ENCODE measurements at places on chromosomes 5 and 9.

GRCh38 chr9:129131300-129132145 lies 20.3 kb downstream of the PTPA start:
- DNase-seq: peak; percentile 69

DNA sequence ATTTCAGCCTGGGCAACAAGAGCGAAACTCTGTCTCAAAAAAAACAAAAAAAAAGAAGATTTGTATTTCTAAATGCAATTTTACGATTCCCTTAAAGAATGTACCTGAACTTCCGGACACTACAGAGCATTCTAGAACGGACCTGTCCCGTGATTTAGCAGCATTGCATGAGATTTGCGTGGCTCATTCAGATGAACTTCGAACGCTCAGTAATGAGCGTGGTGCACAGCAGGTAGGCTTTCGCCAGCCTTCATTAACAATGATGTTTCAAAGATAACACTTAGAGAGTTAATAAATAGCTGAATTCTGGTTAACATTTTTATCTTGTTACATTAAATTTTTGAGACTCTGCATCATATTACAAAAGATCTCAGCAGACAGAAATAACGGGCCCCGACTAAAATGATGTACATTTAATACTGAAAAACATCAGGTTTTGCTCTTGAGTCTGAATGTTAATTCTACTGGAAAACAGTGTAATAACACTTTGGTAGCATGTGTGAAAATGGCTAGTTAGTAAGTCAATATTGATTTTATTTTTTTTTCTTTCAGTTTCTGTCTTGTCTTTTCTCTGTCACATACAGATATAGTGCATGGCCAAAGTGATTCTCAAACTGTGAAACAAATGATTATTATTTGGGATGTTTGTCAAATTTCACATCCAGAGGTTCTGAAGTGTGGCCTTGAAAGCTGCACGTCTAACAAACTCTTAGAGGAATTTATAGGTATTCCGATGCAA lies 23.3 kb downstream of the CCNH start:
- no peak for DNase-seq

DNA sequence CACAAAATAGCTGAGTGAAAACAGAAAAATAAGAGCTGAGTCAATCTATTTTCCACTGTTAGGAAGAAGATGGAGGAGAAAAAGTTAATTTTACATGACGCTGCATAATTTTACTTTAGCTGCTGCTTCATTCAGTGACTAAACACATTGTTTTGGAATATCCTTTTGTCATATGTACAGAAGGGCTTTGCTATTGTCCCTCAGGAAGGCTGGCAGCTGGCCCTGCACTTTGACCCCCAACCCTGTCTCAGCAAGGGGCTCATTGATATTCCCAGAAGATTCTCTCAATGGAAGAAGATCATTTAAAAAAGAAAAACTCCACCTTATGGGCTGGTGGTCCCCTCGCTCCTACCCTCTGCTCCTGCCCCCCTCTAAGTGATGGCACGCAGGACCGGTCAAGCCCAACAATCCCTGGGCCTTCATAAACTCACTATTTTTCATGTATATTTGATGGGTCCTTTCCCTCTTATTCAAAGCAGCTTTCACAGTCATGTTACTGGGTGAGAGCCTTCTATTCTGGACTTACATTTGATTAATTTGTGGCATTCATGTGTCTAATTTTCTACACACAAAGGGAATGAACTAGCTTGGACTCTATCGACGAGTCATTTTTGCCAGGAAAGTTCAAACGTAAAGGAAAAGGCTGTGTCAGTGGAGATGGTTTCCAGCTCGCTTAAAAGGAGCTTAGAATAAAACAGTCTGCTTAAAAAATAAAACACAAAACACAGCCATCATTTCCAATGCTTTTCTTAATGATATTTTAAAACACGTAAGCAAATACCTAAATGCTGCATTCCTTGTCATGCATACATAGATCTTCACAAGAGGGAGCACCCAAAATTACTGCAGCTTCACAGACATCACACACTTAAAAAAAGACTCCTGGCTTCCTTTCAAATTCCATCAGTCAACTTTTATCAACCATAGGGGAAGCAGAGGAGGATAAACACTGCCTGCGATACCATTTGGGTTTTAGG lies 104.7 kb downstream of the EFNA5 start:
- no peak for DNase-seq

GRCh38 chr5:130975847-130976246 lies 189.2 kb downstream of the HINT1 start:
- no peak for DNase-seq

DNA sequence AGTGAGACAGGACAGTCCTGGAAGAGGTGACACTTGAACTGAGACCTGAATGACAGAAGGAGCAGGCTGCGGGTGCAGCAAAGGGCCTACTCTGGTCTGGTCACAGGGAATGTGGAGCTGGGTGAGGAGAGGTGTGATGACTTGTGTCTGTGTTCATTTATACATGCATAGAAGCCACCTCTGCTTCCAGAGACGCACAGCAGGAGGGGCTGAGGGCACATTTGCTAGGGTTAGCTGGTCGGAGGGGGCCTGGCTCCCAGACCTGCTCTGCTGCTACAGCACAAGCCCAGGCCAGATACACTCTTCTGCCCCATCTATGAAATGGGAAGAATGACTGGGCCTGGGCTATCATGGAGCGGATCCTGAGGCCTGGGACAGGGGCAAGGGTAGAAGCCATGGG lies 15.6 kb downstream of the UNC5A start:
- no peak for DNase-seq

- no peak for DNase-seq
Measured at GRCh38 chr5:57721226-57721625, 238.6 kb upstream of the ACTBL2 start.

DNA sequence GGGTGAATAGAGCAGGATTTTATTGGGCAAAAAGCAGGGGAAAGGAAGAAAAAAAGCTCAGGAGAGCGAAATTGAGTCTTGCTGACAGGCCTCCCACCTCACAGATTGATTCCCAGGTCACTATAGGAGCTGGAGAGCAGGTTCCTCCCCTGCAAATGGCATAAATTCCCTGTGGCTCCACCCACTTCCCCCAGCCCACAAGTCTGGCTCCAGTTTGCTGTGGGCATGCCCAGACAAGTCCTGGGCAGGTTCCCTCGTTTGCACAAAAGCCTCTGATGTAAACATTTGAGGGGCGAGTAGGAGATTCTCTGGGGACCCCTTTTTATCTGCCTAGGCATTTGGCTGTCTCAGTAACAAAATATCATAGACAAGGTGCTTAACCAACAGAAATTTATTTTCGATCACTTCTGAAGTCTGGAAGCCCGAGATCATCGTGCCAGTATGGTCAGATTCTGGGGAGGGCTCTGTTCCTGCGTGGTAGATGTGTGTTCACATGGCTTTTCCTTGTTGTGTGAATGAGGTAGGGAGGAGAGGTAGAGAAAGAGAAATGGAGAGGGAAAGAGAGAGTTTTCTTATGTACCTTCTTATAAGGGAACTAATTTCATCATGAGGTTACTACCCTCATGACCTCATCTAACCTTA lies 614.5 kb downstream of the MAT2B start:
- DNase-seq: no peak

GRCh38 chr5:167949435-167949834 lies 342.0 kb upstream of the WWC1 start:
- DNase-seq: no peak

- no peak for DNase-seq
Measured at GRCh38 chr9:120608421-120608820, 28.5 kb upstream of the CDK5RAP2 start.

DNA sequence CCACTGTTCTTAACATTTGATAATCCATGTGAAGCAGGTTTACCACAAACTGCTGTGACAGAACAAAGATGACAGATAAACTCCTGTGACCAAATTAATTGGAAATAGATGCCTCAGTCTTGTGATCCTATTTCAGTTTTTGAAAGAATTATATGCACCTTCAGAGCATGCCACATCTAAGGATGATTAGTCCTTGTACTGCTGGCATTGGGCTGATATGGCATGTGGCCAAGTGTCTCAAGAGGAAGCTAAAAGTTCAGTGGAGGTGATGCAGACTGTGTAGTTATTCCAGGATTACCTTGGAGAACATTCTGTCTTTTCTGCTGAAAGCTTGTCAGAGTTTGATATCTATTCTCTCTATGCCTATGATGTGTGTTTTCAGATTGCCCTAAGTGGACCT lies 314.4 kb upstream of the EFNA5 start:
- no peak for DNase-seq

DNA sequence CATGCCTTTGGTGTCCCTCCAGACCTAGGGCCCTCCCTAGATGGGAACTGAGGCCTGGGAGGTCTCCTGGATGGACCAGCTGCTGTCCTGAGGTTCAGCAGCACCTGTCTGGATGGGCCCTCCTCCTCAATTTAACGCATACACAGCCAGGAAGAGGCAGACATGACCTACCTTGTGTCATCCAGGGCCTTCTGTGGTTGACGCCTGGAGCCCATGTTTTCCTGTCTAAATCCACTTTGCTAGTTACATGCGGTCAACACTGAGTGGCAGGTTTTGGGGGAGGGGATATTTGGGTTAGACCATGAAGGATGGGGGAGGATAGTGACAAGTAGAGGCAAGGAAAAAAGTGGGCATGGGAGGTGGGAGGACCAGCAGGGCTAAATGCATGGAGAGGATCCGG lies 3.1 kb upstream of the STC2 start:
- DNase-seq: no peak

GRCh38 chr5:6858419-6858818 lies 145.2 kb downstream of the TENT4A start:
- no peak for DNase-seq

DNA sequence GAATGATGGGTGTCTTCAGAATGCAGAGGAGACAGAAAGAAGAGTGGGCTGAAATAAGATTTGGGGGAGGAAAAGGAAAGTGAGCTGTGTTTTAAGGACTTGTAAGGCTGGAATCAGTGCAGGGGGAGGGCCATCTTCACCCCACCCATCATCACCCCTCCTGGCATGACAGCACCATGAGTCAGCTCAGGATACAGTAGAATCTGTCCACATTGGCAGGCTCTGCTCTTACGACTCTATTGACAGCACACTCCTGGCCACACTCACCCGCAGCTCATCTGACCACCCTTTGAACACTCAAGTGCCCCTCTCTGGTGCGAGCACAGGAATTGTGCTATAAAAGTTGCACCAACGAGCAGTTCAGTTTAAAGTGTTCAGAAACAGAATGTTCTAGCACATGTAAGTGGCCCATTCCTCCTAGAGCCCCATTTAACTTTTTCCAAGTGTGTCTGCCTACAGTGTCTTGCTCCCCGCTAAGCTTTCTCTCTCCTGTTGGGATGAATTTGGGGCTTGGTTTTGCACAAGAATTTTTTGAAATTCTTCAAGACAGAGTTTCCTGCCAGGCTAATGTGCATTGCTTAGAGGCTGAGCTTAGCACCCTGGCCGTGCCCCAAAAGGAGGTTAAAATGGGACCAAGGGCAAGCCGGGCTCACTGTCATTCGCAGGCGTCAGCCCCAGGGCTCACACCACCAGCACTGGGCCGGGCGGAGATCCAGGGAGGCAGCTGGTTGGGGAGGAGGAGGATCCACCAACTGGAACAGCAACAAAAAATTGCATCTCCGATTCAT lies 12.0 kb downstream of the ADRA1B start:
- no peak for DNase-seq
